Ureter (tissue), 1 donor: ENCODE measurements at places on chromosomes 3 and 15.

DNA sequence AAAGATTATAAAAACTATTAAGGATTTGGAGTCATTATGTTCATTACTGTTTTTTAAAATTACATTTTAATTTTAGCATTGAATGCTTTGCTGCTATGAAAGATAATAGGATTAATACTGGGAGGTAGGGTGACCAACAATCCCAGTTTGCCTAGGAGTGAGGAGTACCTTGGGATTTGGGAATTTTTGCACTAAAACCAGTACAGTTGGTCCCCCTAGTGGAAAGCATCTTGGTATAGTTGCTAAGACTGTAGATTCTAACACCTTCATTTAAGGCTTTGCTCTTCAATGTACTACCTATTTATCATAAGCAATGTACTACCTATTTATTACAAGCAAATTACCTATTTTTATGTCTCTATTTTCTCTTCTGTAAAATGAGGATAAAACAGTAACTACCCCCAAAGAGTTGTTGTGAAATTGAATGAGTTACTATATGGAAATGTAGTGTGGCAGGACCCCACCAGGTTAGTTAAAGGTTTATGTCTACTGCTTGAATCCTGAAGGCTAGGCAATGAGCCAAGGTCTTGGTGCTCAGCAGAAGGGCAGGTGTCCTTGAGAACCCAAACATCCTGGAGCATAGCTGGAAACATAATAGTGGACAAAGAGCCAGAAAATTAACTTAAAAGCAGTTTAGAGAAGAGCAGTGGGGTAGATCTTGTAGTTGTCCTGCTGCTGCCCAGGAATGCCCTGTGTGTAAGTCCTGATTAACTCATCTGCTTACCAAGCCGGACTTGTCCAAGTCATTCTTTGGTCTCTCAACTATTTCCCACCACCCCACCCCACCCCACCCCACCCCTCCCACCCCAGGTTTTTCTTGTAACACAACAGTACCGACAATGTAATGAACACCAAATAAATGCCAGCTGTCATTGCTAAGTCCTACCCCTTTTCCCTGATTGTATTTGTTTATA is 49.2 kb upstream of the NMD3 start:
- DNase-seq, result no peak

DNA sequence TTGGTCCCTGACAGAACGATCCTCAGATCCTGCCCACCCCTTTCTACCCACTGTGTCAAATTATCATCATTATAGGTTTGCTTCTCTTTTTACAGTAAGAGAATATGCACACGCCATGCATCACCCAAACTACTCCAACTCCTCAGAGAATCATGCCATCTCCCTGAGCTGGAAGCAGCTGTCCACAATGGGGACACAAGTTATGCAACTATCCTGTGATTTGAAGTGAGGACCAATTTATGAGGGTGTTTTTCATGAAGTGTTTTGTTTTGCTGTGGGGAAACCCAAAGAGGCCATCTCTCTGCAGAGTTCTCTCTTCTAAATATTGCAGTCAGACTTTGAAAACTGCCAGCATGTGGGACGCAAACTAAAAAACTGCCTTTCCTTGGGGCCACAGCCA is 35.8 kb upstream of the TNFSF10 start:
- DNase-seq, result no peak

DNA sequence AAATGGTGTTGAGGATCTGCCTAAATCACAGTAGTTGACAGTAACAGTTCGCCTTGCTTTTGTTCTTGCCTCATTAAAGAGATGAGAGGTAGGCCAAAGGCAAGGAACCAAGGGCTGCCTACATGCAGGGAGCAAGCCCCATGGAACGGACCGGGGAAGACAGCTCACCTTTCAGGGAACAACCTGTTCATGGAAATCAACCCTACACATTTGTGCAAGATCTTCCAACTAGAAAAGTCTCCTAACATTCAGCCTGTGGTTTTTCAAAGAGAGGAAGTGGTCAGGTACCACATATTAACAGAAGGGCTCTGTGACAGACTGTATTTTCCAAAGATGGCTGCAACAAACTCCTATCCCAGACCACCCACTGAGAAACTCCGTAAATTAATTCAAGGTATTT is 1031.8 kb upstream of the NR2F2 start:
- no peak for DNase-seq

- DNase-seq, result no peak
Measured at GRCh38 chr3:52004163-52004787, 8.6 kb upstream of the RPL29 start.

GRCh38 chr3:100753846-100754245 is 44.6 kb downstream of the TFG start:
- no peak for DNase-seq

DNA sequence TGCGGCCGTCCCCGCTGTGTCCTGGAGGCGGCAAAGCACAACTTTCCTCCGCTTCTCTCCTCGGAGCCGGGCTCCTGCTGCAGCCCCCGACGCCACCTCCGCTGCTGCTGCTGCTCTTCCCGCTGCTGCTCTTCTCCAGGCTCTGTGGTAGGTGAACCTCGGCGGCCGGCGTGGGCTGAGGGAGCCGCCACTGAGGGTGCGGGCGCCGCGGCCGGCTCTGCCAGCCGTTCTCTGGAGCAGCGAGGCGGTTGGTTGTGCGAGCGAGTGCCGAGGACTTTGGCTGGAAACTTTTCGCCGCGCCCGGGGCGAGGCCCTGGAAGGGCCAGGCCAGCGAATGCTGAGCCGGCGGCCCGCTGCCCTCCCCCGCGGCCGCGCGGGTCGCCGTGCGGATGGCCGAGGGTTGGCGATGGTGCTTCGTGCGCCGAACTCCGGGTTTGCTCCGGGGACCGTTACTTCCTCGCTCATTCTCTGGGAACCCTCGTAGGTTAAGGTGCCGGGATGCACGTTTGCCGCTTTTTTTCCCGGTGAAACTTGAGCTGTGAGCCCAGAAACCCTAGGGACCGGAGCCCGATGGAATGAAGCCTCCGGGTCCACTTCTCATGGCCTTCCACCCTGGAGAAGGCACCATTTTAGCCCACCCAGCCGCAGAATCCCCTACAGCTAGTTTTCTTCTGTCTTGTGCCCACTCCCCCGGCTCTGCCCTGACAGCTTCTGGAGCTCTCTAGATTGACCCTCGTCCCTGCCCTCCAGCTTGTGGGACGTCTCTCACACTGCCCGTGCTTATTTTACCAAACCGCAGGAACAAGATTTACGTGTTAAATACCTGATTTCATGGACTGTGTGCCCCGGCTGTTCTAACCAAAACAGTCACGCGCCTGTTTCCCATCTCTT is 660 bp downstream of the NECTIN3 start:
- peak; percentile 46 for DNase-seq

DNA sequence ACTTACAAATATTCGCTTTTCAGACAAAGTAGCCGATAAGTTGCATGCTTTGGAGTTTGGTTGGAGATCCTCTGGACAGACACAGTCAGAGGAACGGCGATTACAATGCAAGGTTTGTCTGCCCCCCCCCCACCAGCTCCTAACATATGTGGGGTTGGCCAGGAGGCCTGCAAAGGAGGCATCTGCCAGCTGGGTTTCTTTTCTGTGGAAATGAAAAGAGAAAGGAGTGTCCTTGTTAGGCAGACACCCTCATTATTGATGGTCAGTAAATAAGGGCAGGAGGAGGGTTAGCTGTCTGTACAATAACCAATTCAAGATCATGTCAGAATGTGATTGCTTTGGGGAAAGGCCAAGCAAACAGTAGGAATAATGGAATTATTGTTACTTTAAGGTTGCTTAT is 49.1 kb downstream of the TLNRD1 start:
- DNase-seq, result no peak

GRCh38 chr3:120098710-120099109 is 4.5 kb upstream of the GSK3B start:
- DNase-seq, result no peak

- no peak for DNase-seq
Measured at GRCh38 chr3:112925969-112926368, 48.9 kb downstream of the CD200R1 start.

DNA sequence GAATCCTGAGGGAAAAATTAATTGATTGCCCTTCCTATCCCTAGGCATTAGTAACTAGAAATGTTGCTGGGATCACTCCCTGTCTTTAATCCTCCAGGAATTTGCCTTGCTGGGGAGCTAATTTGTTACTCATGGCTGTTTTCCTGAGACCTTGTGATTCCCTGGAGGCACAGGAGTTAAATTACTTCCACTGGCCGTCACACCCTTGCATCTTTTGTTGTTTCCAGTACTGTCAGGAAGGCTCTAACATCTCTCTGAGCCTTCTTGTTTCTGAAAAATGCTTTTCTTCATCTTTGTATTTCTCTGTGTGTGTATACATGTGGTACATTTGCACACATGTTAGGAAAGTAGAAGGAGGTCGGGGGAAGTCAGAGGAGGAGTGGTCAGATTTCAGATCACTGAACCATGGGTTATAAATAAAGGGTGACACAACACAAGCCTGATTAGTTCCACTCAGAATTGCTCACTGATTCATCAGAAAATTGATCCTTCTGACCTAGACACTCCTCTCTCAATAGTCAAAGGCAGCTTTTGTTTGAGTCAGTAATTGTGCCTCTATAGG is 23.5 kb upstream of the LRRFIP2 start:
- DNase-seq, result no peak

- DNase-seq, result peak; percentile 29
Measured at GRCh38 chr15:99963096-99963825, 230.0 kb upstream of the LYSMD4 start.

DNA sequence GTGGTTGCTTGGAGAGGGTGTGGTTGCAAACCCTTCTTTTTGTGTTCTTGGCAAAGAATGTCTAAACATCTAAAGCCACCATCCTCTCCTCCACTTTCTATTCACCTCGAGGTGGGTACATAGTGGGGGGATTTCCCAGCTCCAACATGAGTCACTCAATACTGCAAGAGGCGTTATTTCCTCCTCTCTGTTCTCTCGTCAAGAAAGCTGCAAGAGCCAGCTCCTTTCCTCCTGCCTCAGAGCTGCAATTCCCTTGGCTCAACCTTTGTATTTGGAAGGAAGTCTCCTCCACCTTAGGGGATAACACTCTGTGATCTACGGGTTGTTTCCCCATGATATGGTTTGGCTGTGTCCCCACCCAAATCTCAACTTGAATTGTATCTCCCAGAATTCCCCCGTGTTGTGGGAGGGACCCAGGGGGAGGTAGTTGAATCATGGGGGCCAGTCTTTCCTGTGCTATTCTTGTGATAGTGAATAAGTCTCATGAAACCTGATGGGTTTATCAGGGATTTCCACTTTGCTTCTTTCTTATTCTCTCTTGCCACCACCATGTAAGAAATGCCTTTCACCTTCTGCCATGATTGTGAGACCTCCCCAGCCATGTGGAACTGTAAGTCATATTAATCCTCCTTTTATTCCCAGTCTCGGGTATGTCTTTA is 138.4 kb downstream of the PLCL2 start:
- DNase-seq, result no peak

GRCh38 chr3:155046935-155047334 is 33.2 kb upstream of the MME start:
- DNase-seq, result no peak

DNA sequence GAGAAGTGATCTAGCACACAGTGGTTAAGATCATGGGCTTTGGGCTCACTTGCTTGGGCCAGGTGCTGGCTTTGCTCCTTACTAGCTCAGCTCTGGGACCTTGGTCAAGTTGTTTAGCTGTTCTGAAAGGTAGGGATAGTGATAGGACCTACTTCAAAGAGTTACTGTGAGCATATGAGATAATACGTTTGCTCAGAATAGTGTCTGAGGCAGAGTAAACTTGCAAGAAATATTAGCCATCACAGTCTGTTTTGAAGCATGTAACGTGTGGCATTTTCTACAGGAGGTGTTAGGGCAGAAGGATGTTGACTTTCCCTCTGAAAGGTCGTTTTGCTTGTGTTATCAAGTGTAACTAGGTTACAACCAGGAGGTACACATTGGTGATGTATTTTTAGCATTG is 34.5 kb upstream of the NFKBIZ start:
- no peak for DNase-seq

- no peak for DNase-seq
Measured at GRCh38 chr15:56058986-56059385, 65.6 kb upstream of the NEDD4 start.

DNA sequence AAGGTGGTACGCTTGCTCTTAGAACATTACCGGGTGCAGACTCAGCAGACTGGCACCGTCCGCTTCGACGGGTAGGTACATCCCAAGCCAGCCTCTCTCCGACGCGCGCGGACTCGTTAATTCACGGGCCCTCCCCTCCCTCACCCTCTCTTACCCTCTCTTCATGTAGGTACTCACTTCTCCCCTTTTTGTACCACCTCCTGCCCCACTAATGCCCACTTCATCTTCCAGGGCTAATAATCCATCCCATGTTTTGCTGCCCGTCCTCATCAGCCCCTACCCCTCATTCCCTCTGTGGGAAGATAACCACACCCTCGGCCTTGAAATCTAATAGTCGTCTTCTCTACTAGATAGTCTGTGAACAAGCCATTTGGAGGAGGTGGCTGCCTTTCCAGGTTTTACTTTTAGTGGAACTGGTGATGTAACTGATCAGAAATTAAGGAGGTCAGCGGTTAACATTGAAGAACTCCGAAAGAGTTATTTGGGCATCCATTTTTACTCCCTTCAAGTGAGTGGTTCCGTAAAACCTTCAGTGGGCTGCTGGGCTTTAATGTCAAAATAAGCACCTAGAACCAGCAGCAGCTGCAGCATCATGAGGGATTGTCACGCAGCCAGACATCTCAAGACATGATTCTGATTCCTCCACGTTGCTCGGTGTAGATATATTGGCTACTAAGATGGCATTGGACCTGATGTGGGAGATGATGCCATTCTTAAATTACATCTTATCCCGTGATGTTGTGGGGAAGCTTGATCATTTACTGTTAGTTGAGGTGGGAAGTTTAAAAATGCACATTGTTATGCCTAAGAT is 1.3 kb downstream of the FEM1B start:
- no peak for DNase-seq

DNA sequence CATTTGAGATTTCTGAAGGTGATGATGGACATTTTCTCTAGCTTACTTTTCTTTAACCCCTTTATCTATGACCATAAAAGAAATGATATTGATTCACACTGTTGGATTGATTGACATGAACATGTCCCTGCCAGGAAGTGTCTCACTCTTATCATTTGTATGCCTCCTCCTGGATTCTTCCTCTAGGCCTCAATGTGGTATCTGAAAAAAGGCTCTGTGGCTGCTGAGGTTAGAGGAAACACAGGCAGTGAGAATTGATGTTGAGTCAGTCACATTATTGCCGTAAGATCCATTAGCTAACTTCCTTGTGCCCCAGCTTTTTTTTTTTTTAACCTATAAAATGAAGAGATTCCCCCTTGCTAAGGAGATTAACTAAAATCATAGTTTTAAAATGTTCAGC is 8.0 kb upstream of the THRB start:
- no peak for DNase-seq

- DNase-seq, result no peak
Measured at GRCh38 chr15:93894438-93895036, 336.8 kb upstream of the MCTP2 start.

GRCh38 chr3:150996731-150997130 is 24.2 kb upstream of the CLRN1 start:
- no peak for DNase-seq

GRCh38 chr3:66053550-66054094 is 14.9 kb upstream of the MAGI1 start:
- no peak for DNase-seq

GRCh38 chr3:23490459-23490858 is 287.3 kb downstream of the UBE2E2 start:
- no peak for DNase-seq

- DNase-seq, result no peak
Measured at GRCh38 chr3:137217733-137218132, 259.9 kb downstream of the IL20RB start.
